ENCODE measurements at places on chromosomes 11 and 22.

DNA sequence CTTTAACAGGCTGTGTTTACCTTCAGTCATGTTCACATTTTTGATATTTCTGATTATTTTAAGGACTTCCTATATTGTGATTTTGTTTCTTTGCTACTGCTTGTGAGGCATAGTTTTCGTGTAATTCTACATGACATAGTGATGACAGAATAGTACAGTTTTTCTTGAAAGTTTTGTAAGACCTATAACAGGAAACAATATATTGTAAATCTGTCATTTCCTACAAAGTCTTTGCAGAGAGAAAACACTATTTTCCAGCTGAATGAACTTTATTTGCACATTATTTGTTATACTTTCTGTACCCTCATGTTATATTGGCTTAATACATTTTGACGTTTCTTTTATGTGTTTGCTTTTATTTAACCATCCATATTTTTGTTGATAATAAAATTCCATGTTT, 191.1 kb downstream of the TMEM135 start:
- no peak for DNase-seq

GRCh38 chr11:46308631-46309419, 31.4 kb downstream of the CREB3L1 start:
- peak; percentile 56 for DNase-seq

- DNase-seq: no peak
Observed at GRCh38 chr22:32818446-32819115, 17.1 kb downstream of the TIMP3 start.

- peak; percentile 14 for DNase-seq
Observed at GRCh38 chr11:45974806-45975205, 52.4 kb downstream of the LARGE2 start.

DNA sequence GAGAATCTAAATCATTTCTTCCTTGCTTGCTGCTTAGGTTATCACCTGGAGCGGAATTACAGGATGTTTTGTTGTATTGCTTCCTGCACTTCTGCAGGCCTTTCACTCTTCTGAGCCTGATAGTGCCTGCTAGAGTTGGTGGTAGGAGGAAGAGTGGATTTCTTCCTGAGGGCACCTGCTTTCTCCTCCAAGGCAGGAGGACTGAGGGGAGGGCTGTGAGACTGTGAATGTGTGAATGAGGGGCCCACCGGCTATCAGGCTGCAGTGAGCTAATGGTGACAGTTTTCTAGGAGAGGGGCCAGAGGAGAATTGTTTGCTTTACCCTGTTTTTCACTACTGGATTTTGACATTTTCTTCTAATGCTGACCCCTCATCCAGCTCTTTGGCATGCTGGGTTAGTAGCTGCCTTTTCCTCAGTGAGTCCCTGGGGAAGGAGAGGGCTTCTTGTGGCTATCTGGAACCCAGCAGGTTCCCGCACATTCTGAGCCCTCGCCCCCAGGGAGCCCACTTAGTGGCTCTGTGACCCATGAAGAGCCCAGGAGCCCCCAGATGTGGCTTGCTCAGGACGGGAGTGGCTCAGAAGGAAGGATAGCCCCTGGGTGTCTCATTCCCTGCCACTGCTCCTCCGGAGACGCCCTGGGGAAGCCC, 39.1 kb downstream of the DIXDC1 start:
- DNase-seq: no peak

GRCh38 chr11:33413301-33413700, 156.1 kb downstream of the HIPK3 start:
- DNase-seq: peak; percentile 64

All from fibroblast of skin of back (primary cell).